ENCODE measurements at places on chromosomes 2 and 18.

- peak; percentile 99 for DNase-seq
These were observed 677.7 kb downstream of the DCDC2C start for GRCh38 chr2:4381049-4381448.

DNA sequence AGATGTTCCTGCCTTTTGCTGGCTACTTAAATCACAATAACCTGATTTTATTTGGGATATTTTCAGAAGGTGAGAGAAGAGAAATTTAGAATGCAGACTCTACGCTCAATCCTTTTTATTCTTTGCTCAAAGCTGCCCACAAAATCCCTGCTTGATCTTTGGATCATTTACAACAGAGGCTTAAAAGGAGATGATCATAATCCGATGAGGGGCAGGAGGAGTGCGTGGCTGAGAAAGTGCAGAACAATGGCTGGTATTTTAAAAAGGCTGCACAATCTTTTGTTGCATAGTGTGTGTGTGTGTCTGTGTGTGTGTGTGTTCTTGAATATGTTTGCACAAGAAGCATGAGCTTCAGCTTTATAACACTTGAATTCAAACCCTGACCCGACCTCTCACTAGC, 256.3 kb upstream of the MYT1L start:
- DNase-seq, result no peak

DNA sequence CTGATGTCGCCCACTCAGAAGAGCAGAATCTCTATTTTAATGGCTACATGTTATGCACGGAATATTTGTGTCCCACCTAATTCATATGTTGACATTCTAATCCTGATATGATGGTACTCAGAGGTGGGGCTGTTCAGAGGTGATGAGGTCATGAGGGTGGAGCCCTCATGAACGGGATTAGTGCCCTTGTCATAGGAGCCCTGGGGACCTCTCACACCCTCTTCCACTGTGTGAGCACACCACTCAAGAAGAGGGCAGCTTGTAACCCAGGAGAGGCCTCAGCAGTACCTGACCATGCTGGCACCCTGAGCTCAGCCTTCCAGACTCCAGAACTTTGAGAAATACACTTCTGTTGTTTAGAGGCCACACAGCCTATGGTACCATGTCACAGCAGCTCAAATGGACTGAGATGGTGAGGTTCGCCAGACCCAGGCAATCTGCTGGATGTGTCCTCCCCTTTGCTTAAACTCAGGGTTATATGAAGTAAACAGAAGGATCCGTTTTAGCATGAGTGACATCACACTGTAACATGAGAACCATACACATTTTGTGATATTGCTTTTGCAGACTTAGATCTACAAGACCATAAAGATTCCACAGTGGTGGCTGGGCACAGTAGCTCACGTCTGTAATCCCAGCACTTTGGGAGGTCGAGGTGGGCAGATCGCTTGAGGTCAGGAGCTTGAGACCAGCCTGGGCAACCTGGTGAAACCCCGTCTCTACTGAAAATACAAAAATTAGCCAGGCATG, 48.7 kb downstream of the ATOH8 start:
- DNase-seq, result no peak

GRCh38 chr2:101768556-101769220, 71.2 kb downstream of the MAP4K4 start:
- DNase-seq, result no peak

DNA sequence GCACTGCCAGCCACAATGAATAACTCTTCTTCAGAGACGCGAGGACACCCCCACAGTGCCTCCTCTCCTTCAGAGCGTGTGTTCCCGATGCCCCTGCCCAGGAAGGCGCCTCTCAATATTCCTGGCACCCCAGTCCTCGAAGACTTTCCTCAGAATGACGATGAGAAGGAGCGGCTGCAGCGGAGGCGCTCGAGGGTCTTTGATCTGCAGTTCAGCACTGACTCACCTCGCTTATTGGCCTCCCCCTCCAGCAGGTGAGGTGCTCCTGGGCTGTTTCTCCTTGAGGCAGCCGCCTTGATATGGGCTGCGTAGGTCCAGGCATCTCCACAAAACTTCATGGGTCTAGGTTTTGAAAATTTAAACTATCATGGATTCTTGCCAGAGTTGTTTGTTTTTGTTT, 6.1 kb downstream of the NCAPH start:
- no peak for DNase-seq

- no peak for DNase-seq
These were observed 92.5 kb downstream of the KCNF1 start for GRCh38 chr2:11004199-11004598.

- DNase-seq, result no peak
These were observed 87.4 kb downstream of the ADAM23 start for GRCh38 chr2:206530727-206531126.

GRCh38 chr2:240822280-240822847, 2.3 kb upstream of the KIF1A start:
- peak; percentile 77 for DNase-seq

- DNase-seq, result no peak
These were observed 1267.7 kb upstream of the TMEFF2 start for GRCh38 chr2:193462411-193462810.

- peak; percentile 39 for DNase-seq
These were observed 42.0 kb downstream of the SPC25 start for GRCh38 chr2:168848225-168848624.

DNA sequence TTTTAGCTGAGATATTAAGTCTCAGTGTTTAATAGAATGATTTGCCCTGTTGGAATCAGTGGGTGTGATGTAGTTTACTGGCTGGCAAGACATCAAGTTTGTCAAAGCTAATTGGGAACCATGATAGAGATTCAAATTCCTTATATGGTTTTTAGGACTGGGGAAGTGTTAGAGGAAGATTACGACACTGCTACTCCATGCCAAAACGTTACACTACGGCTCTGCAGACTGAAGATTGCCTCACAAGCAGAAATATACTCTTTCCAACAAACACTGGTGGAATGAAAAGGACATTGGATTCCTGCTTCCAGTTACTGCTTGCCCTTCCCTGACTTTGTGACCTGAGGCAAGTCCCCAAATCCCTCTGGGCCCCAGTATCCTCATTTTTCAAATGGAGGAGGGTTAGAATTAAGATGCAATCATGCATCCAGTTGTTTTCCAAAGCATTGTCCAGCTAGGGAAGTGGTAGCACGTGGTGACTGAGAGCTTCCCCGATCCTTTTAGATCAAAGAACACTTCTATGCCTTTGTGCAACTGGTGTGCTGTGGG, 147.6 kb downstream of the CDC42EP3 start:
- DNase-seq, result no peak

DNA sequence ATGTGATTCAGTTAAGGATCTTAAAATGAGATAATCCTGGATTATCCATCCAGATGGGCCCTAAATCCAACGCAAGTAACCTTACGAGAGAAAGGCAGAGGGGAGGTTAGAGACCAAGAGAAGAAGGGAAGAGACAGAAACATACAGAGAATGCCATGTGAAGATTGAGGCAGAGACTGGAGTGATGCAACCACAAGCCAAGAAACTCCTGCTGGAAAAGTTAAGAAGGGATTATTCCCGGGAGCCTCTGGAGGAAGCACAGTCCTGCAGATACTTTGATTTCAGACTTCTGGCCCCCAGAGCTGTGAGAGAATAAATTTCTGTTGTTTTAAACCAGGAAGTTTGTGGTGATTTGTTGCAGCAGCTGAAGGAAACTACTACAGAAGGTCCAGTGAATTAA, 992.7 kb downstream of the BCL11A start:
- no peak for DNase-seq

- DNase-seq, result peak; percentile 1
These were observed 40.2 kb downstream of the ALK start for GRCh38 chr2:29881089-29881730.

DNA sequence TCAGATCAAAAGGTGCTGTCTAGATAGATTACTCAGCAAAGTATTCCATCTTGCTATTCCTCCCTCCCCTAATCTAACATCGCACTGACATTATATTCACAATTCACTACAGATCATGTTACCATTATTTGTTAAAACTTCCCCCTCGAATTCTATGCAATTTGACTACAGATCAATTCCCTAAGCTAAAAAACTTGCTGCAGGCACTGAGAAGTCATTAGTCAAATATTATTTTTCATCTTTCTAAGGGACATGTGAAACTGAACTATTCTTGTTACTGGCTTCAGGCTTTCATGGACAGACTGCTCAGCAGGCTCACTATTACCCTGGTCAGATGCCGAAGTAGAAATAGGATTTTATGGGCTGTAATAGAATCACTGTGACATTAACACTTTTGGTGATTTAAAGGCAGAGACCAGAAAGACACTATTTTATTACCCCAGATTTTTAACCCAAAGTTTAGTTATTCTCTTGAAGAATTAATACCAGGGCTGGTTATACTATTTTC, 15.1 kb downstream of the MYL1 start:
- no peak for DNase-seq

DNA sequence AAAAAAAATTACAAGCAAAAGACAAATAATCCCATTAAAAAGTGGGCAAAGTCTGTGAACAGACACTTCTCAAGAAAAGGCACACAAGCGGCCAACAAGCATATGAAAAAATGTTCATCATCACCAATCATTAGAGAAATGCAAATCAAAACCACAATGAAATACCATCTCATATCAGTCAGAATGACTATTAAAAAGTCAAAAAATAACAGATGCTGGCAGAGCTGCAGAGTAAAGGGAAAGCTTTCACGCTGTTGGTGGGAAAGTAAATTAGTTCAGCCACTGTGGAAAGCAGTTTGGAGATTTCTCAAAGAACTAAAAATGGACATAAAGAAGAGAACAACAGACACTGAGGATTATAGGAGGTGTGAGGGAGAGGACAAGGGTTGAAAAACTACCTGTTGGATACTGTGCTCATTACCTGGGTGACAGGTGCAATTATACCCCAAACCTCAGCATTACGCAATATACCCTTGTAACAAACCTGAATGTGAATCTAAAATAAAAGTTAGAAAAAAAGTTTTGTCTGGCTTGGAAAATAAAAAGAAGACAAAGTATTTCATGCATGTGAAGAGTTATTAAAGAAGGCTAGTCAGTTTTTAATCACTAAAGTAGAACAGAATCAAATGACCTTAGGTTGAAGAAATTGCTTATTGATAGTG, 8.7 kb upstream of the ACSL3 start:
- DNase-seq, result no peak

DNA sequence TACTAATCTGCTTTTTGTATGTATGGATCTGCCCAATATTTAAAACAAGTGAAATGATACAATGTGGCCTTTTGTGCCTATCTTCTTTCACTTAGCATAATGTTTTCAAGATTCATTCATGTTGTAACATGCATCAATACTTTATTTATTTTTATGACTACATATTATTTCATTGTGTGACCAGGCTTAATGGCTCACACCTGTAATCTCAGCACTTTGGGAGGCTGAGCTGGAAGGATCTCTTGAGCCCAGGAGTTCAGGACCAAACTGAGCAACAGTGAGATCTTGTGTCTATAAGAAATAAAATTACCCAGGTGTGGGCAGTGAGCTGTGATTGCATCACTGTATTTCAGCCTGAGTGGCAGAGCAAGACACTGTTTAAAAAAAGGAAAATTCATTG, 33.2 kb downstream of the SPOPL start:
- no peak for DNase-seq

GRCh38 chr2:131635611-131636010, 107.9 kb downstream of the CCDC74A start:
- DNase-seq, result no peak

DNA sequence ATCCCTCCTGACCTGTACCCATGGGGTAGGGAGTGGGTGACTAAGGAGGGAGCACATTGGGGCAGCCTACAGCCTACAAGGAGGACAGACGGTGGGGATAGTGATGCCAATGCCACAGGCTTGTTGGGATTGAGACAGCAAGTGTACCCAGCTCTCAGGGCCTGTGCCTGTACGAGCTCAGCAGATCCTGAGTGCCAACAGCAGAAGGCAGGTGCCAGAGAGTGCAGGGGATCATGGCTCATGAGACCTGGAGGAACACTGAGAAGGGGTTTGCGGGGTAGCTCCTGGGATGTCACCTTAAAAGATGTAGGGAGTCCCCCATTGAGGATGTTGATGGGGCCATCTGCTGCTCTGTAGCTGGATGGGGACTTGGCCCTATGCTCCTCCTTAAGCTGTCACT, 10.3 kb upstream of the SNED1 start:
- DNase-seq, result no peak

DNA sequence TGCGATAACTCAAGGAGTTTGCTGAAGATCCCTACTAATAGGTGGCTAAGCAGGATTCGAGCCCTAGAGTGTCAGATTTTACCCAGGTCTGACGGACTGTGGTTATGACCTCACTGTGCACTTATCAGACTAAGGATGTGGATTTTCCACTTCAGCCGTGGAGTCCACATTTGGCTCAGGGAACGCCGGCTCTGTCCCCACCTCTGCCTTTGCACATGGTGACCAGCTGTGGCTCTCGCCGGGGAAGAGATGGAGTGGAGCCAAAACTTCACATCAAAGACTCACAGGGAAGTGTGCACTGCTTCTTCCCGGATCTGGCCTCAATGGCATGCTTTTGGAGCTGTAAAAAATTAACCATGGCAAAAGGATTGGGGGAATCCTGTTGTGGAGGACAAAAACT, 249.3 kb upstream of the APCDD1 start:
- DNase-seq, result no peak

DNA sequence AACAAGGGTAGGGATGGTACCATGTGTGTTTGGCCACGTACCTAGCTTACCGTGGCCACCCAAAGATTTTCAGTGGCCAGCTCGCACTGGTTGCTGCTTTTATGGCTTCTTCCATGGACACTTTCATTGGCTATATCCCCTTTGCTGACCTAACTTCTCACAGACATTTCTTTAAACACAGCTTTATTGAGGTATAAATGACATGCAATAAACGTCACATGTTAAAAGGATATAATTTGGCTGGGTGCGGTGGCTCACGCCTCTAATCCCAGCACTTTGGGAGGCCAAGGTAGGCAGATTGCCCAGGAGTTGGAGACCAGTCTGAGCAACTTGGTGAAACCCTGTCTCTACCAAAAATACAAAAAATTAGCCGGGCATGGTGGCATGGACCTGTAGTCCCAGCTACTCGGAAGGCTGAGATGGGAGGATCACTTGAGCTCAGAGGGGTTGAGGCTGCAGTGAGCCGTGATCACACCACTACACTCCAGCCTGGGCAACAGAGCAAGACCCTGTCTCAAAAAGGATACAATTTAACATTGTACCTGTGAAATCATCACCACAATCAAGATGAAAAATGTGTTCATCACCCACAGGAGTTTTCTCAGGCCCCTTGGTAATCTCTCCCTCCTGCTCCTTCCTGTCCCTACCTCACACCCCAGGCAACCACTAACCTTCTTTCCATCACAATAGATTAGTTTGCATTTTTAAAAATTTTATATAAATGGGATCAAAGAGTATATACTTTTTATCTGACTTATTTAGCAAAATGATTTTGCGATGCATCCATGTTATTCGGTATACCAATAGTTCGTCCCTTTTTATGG, 127.8 kb upstream of the PPP1CB start:
- no peak for DNase-seq

GRCh38 chr2:231129216-231129615, 4.4 kb upstream of the HTR2B start:
- no peak for DNase-seq

GRCh38 chr2:174074831-174075230, 109.7 kb upstream of the SP3 start:
- no peak for DNase-seq

Measured in NCI-H1105 treated with DMSO at 0.1 percent for 48 hours (cell line).